ENCODE measurements at places on chromosomes 7 and 10.
A peak's percentile ranks its signal among the peaks of the same experiment; 100 is the strongest.

GRCh38 chr10:6146921-6147320, 55.8 kb upstream of the PFKFB3 start:
- DNase-seq, result no peak

DNA sequence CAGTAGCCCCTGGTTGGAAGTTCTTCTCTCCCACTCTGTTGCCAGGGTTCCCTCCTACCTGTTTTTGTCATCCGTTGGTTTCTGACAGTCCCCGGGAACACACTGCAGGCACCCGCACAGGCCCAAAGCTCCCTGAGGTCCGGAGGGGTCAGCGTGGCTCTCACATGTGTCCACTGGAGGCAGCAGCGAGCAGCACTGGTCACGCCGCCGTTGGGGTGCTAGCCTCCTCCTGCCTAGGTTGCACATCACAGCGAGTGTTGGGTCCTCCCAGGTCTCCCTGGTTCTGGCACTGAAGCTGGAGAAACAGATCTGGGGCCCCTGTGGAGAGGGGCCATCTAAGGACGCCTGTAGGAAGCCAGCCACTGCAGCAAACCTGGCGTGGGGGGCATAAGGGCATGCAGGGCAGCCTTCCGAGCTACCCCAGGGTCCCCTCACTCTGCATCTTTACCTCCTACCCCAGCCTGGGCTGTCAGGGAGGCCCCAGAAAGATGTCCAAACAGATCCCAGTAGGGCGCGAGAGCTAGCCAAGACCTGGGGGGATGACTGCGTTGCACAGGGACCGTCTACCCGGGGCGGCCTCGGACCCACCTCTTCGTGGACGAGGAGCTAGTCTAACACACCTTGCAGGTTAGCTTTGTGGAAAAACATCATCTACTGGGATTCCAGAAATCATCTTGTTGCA, 28.9 kb downstream of the LRRC27 start:
- peak; percentile 85 for DNase-seq

GRCh38 chr7:4850262-4850795, 11.5 kb downstream of the PAPOLB start:
- DNase-seq, result no peak

DNA sequence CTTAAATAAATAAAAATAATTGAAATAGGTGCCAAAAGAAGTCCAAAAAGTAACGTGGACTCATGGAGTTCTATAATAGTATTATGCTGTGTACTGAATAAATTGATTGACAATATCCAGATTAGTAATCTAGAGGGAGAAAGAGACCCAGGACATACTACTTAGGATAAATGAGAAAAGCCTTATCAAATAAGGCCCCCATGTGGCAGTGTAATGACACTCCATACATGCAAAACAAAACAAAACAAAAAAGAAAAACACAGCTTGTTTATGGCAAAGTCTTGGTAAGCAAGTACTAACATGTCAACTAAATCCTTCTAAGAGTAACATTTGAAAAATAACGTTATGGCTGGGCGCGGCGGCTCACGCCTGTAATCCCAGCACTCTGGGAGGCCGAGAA, 3.6 kb upstream of the RUNDC3B start:
- DNase-seq, result no peak

- DNase-seq, result no peak
Measured at GRCh38 chr10:114026189-114027040, 17.3 kb upstream of the ADRB1 start.

DNA sequence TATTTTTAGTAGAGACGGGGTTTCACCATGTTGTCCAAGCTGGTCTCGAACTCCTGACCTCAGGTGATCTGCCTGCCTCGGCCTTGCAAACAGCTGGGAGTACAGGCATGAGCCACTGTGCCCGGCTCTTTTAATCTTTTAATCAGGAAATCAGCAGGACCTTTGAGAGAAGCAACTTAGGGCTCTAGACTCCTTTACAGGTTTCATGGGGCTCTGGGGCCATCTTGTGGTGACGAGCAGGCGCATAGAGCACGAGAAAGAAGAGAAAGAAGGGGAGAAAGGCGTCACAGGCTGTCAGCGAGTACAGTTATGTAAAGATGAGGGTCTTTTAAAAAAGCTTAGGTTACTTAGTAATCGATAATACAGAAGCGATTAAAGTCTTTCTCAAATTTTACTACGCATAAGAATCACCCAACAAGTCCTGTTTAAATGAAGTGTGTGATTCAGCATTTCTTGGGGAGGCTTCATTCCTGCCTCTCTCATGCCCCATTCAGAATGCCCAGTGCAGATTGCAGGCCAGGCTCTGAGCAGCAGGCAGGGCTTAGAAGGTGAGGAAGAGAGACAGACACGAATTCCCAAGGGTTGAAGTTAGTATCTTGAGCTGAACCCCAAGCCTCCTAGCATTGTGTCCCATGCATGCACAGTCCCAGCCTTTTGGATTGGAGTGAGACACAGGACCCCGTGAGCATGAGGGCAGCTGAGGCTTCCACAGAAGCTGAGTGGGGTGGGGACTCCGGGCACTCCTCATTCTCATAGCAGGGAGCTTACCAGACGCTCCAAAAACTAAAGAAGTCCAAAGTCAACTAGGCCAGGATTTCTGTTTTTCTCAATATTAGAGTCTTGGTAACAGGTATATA, 23.6 kb upstream of the PFKP start:
- no peak for DNase-seq

- DNase-seq, result no peak
Measured at GRCh38 chr7:116591202-116592040, 66.6 kb downstream of the CAV1 start.

DNA sequence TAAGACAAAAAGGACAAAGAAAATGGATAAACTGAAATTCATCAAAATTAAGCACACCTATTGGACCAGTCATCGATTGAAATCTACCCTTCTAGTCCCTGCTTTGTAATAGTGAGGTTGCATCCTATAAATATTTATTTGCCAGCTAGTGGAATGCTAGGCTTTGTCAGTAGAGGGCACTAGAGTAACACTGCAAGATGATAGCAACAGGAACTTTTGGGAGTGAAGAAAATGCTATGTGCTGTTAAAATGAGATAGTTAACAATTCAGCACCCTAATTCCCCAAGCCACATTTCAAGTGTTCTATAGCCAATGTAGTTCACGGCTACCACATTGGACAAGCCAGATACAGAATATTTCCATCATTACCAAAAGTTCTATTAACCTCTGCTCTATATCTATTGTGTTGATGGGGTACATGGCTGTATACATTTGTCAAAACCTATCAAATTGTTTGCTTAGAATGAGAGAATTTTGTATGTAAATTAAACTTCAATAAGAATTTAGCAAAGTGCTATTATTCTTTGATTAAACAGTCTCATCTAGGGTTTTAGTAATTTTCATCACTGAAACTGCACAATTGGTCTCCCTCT, 69.8 kb downstream of the LSMEM1 start:
- DNase-seq, result no peak

DNA sequence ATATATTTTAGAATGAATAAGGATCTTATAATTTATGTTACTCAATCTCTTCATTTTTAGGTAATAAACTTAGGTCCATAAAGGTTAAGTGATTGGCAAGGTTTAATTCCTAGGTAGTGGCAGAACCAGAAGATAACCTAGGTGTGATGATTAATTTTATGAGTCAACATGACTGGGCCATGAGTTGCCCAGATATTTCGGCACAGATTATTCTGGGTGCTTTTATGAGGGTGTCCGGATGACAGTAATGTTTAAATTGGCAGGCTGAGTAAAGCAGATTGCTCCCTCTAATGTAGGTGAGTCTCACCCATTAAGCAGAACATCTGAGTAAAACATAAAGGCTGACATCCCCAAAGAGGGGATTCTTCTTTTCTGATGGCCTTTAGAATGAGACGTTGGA, 1349.3 kb upstream of the CELF2 start:
- no peak for DNase-seq

- DNase-seq, result peak; percentile 85
Measured at GRCh38 chr7:77696643-77697534, 630 bp downstream of the RSBN1L start.

GRCh38 chr10:122019414-122019975, 30.5 kb downstream of the TACC2 start:
- no peak for DNase-seq

GRCh38 chr7:35753761-35754603, 46.9 kb upstream of the SEPTIN7 start:
- no peak for DNase-seq

- peak; percentile 95 for DNase-seq
Measured at GRCh38 chr10:80662429-80663261, 124.9 kb downstream of the SH2D4B start.

DNA sequence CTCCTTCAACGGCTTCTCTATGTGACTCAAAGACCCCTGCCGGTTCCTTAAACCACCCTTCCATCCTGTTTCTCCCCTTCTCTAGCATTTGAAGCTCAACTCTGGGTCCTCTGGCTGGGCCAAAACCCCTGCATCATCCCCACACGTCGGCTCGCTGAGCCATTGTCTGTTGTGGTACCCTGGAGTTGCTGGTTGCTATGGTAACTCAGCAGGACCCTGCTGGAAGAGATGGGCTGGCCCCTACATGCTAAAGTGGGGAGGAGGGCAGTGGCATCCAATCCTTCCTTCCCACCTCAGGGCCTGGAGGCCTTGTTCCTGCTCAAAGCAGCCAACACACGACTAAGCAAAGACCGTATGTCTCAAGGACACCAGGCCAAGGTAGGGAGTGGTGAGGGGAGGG, 452.5 kb downstream of the PLXNA4 start:
- no peak for DNase-seq

DNA sequence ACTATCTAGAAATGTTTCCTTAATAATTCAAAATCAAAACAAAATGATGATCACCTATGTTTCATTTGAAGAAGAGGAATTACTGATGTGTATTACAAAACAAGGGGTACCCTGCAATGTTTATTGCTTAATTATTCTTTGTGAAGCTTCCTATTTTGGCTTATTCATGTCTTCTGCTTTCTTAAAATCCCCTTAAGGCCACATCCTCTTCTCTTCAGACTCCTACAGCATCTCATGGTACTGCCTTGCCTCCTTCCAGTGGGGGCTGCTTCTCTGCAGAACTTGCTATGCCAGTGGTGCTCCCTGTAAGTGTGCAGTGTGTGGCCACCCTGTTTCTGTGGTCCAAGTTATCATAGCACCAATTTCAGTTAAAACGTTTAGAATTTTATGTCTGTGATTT, 35.0 kb downstream of the CCDC146 start:
- DNase-seq, result no peak

GRCh38 chr10:72321248-72322029, 33.3 kb downstream of the DNAJB12 start:
- DNase-seq, result peak; percentile 76

- DNase-seq, result no peak
Measured at GRCh38 chr10:114233482-114233881, 5.6 kb upstream of the VWA2 start.

GRCh38 chr7:99146979-99147378, 3.1 kb upstream of the SMURF1 start:
- DNase-seq, result no peak

DNA sequence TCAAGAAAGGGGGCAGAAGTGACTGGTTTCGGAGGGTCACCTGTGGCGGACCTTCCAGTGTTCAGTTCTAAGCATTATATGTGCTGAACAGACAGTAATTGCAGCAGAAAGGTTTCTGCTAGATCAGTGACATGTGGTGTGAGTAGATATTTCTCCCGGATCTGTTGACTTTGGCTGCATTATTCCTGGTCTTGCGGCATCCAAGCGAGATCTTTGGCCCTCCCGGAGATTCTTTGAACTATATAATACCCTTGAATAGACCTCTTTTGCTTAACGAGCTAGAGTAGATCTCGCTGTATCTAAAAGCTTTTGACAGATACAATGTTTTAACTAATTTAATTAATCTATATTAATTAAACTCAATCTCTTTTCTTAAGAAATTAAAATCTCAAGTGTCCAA, 99.8 kb downstream of the PTN start:
- no peak for DNase-seq

GRCh38 chr7:75630549-75630948, 108.2 kb downstream of the HIP1 start:
- DNase-seq, result no peak

GRCh38 chr7:816751-817671, 15.3 kb upstream of the SUN1 start:
- DNase-seq, result peak; percentile 81

GRCh38 chr7:104993217-104993862, 20.7 kb upstream of the KMT2E start:
- no peak for DNase-seq

- DNase-seq, result no peak
Measured at GRCh38 chr7:33814400-33814799, 90.9 kb upstream of the BMPER start.

DNA sequence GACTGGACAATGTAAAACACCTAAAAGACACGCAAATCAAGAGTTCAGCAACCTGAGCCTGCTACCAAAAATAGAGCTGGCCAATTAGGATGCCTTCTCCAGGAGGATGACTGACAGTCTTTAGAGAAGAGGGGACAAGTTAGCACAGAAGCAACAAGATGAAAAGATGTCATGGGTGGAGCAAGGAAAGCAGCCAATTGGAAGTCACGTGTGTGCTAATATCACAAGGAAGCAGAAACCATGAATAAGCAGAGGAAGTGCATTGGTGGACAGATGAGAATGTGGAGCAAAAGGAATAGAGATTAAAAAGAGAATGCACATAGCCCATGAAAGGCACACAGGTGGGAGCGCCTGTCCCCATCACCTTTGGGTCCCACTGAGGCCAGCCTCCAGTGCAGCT, 148.1 kb downstream of the SLC25A13 start:
- no peak for DNase-seq

- DNase-seq, result no peak
Measured at GRCh38 chr7:75048435-75049379, 24.9 kb downstream of the RCC1L start.

GRCh38 chr7:80921130-80921529, 2.3 kb upstream of the SEMA3C start:
- no peak for DNase-seq

DNA sequence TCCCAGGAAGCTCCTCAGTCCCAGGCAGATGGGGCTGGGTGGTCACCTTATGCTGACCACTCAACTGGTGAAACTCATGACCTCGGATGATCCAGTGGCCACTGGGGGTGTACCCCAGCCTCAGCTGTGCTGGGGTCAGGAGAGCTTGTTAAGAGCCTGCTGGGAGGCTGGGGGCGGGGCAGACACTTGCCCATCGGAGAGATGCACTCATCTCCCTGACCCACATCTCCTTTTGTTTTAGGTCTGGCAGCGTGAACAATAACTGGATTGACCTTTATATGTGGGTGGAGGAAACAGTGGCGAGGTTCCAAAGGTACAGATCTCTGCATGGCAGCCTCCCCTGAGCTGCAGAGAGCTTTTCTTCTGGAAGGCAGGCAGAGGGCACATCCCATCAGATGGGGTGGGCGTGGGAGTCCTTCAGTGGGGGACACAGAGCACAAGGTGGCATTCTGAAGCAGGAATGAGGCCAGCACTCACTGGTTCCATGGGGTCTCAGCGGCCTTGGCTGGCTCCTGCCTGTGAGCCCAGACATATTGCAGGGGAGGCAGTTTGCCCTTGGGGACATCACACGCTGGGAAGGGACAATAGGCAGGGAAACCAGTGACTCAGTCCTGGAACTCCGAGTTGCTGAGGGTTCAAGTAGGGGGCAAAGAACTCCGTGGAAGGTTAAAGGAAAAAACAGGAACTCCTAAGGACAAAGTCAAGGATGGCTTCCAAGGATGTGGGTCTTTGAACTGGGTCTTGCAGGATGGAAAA, 5.2 kb downstream of the ANTXRL start:
- DNase-seq, result no peak
